ENCODE measurements at places on chromosomes 1 and 21.

- DNase-seq, result no peak
Observed at GRCh38 chr1:27955076-27955475, 4.7 kb upstream of the XKR8 start.

GRCh38 chr1:201593200-201593921, 54.4 kb downstream of the NAV1 start:
- DNase-seq, result no peak

DNA sequence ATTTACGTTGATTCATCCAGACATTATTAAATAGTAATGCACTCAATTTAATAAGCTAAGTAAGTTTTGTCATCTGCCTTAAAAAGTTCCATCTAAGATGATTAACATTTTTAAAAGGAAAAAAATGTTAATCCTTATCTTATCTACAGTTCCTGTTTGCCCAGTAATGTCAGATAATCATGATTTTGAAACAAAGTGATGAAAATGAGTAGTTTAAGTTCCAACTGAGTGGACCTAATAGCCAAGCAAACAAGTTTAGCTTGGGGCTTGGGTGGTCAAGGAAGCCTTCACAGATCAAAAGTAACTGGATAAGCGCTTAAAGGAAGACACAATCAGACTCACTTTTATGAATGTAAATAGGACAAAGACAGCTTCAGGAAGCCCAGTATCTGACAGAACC, 40.5 kb upstream of the JAK1 start:
- DNase-seq, result no peak

DNA sequence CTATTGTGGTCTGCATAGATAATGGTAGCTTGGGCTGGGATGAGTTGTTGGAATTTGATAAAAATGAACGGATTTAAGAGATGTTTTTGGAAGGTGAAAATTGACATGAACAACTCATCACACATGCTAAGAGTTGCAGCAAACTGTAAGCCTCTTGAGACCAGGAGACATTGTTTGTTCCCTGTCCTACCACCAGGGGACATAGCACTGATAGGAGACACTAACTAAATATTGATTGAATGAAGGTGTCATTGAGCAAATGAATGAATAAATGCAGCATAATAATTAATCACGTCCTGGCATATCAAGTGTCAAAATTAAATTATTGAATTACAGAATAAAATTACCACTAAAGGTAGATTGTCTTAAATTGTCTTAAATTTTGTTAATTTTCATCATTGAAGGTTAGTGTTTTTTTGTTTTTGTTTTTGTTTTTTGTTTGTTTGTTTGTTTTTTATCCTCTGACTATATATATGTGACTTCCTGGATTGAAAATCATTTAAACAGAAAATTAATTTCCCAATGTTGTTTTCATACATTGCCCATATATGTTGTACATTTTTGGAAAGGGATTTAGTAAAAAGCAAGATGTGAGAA, 285.3 kb upstream of the C1orf105 start:
- no peak for DNase-seq

- DNase-seq, result no peak
Observed at GRCh38 chr1:27015260-27015659, 2.6 kb upstream of the TENT5B start.

- DNase-seq, result no peak
Observed at GRCh38 chr1:23661887-23662286, 29.7 kb upstream of the RPL11 start.

- DNase-seq, result no peak
Observed at GRCh38 chr1:41534181-41535076, 49.9 kb upstream of the EDN2 start.

DNA sequence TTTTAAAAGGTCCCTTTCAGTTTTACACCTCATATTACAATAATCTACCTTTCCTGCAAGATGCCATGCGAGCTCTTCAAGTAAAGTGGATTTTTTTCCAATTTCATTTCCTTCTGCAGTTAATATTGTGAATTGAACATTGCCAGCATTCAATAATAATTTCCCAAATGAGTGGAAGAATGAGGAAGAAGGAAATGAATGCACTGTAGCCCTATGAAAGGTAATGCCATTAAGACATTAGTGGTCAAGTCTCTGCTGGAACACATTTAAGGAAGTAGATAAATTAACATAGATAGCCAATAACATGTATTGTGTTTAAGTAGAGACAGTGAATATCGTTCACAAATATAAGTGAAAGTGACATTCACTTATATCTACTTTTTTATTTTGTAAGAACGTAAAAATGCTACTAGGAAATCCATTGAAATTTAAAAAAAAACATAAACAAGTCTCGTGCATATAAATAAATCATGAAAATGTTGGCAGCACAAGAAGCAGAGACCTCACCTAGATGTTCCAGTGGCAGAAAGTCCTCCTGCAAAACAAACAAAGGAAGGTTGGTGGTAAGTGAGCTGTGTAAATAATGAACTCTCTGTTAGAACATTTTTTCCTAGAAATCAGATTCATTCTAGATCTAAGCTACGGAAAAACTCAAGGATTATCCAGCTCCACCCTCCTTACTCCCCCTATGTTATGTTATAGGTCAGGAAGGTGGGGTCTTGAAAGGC, 17.7 kb downstream of the FCRL3 start:
- no peak for DNase-seq

DNA sequence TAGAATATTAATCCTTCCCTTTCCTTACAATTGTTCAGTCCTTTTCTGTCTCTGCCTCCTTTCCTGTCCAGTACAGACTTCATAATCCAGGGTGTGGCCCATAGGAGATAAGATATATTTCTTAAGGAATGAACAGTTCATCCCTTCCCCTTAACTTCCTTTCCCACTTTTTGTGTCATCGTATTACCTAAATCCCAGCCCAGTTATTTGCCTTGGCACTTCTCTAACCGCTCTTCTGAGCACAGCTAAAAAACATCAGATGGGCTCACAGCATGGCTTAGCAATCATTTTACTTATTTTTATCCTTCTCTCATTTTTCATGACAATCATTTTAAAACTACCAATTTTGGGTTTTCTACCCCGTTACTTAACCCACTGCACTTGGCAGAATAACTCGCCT, 39.6 kb downstream of the F3 start:
- no peak for DNase-seq

DNA sequence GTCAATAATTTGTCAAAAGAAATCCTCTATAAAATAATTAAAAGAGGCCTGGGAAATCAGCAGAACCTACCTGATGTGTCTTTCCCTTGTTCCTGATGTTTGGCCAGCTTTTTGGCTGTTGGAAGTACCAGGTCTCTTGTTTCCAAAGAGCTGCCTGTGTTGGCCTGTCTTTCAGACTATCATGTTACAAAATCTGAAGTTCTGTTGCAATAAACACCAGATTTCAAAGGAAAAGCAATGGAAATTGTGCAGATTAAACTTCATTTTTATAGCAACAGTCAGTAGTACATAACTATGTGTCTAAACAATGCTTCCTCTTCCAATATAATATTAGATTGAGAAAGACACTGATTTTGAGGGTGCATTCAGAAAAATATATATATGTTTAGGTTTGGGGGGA, 647.2 kb upstream of the CXADR start:
- DNase-seq, result no peak

GRCh38 chr1:111556325-111557037, 53.0 kb upstream of the ADORA3 start:
- DNase-seq, result no peak

GRCh38 chr1:106768501-106768900, 288.0 kb upstream of the PRMT6 start:
- DNase-seq, result no peak

Data from stimulated activated CD8-positive, alpha-beta memory T cell treated with anti-CD3 and anti-CD28 coated beads, Interleukin-7, amount 100 ng/mL, for 1 hour (primary cell).